Natural killer cell treated with Interleukin-12 subunit alpha and Interleukin-12 subunit beta and Interleukin-15 and Interleukin-18, amount 100 ng/mL, for 72 hours (primary cell): ENCODE measurements at places on chromosomes 7 and 10.

DNA sequence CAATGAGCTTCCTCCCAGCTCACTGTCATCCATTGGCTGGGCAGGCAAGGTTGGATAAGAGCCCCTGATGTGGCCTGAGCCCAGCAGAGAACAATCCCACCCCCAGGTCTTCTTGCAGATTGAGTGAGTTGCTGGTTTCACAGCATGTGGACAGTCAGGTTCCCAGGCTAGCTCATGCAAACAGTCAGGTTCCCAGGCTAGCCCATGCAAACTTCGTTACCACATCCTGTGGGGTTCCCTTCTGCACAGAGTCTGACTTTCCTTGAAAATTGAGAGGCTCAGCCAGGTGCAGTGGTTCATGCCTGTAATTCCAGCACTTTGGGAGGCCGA lies 67.1 kb downstream of the TMEM130 start:
- DNase-seq: no peak

DNA sequence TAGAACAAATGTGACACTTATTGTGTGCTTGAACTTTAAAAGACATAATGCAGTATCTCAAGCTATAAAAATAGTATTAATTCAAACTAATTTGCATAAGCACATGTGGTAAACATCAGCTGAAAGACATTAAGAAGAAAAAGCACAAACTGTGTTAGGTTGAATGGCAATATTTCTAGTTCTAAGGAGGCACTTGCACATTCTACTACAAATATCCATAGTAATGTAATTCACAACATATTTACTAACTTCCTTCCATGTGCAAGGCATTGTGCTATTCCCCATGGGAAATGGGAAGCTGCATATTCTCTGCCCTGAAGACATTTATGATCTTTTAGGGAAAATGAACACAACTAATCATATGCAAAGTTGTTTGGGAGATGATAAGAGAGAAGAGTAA lies 80.2 kb upstream of the SLC13A1 start:
- DNase-seq: no peak

DNA sequence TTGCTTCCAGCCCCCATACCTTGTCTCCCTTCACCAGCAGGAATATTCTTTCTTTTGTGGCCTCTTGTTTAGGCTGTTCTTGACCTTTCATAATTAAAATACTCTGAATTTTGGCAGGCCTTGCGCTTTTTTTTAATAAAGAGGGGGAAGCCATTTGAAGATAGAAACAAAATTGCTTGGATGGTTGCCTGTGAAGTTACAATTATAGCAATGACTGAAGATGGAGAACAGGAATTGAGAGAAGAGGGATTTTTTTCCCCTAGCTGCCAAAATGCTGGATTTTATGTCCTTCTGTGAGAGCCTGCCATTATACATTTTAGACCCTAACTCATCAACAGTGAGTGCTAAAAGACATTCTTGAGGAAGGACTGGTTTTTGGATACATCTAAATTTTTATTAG lies 24.8 kb downstream of the FGFBP3 start:
- no peak for DNase-seq

DNA sequence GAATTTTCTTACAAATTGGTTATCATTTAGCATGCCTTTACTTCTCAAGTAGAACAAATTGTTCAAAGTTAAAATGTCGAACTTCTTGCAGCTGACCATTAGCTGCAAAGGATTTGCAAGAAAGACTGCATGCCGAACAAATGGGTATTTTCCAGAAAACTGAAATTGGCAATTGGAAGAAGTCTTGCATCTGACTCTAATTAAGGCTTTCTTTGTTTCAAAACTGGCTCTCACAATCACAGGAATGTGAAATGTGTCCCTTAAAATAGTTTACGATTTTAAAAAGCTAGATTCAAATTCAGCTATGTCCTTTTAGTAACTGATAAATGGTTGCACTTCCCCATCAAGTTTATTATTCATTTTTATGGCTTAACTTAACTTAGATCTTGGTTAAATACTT lies 207.9 kb downstream of the ARL4A start:
- DNase-seq: no peak
